ENCODE measurements at places on chromosomes 7 and 10. TPM values are rescaled to one million over a fixed set of nuclear protein-coding genes. Genes with fewer than 3 reads are reported as not detected.

Gene OR2A5
- total RNA-seq = not detected

Gene SFR1
- total RNA-seq = 4.3 TPM

Gene OR2A12
- total RNA-seq = not detected

Gene SLC16A9
- total RNA-seq = not detected

Gene GDF2
- total RNA-seq = not detected

Gene CACNB2
- total RNA-seq = not detected

Gene HOXA13
- 0.35 TPM for total RNA-seq

Gene MYPN
- 4.1 TPM for total RNA-seq

Gene FFAR4
- total RNA-seq = 0.25 TPM

Gene FEZF1
- not detected for total RNA-seq

Gene SLC29A4
- total RNA-seq = 10.3 TPM

Gene TEX36
- total RNA-seq = 1.1 TPM

- no peak overlapping the region for H3K4me3 ChIP-seq
- no peaks in the 10 kb centered on the region for H3K36me3 ChIP-seq
- no peaks in the 10 kb centered on the region for H3K4me1 ChIP-seq
- DNase-seq = no peak
Measured at GRCh38 chr10:114334301-114334700, 70.0 kb downstream of the AFAP1L2 start.

- DNase-seq = no peak
- H3K36me3 ChIP-seq = no peaks in the 10 kb centered on the region
- no peak overlapping the region for H3K4me3 ChIP-seq
- no peaks in the 10 kb centered on the region for H3K4me1 ChIP-seq
- no peak overlapping the region for H3K27ac ChIP-seq
Measured at GRCh38 chr7:5679813-5680473, 101.5 kb downstream of the RNF216 start.

DNA sequence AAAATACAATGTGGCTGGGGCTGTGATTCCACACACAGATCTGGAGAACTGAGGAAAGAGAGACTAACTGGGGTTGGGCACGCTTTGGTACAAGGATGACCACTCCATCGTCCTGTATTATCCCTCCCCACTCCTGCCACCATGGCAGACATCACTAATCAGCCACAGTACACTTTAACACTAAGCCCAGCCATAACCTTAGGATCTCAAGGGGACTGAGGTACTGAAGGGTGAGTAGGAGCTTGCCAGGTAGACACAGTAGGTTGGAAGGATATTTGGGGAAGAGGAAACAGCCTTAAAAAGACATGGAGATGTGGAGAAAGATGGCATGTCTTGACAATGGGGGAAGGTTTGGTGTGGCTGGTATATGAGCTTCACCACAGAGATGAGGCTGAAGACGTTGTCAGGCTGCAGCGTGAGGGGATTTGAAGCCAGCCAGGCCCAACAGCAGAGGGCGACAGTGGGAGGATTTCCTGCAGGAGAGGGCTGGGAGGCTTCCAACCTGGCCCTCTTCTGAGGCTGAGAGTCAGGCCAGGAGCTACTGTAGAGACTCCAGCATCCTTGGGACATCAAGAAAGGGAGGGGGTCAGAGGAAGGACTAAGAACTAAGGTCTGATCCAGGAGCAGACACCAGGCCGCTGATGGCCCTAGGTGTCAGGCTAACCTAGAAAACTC lies 58.6 kb upstream of the COL13A1 start:
- no peaks in the 10 kb centered on the region for H3K4me1 ChIP-seq
- no peak overlapping the region for H3K27ac ChIP-seq
- H3K27me3 ChIP-seq = peaks cover 40% of the 10 kb centered on the region
- H3K36me3 ChIP-seq = no peaks in the 10 kb centered on the region
- DNase-seq = no peak
- no peak overlapping the region for H3K4me3 ChIP-seq

GRCh38 chr7:26556061-26556881 lies 264.6 kb downstream of the SNX10 start:
- no peak for DNase-seq
- H3K4me3 ChIP-seq = no peak overlapping the region
- H3K27me3 ChIP-seq = no peaks in the 10 kb centered on the region

DNA sequence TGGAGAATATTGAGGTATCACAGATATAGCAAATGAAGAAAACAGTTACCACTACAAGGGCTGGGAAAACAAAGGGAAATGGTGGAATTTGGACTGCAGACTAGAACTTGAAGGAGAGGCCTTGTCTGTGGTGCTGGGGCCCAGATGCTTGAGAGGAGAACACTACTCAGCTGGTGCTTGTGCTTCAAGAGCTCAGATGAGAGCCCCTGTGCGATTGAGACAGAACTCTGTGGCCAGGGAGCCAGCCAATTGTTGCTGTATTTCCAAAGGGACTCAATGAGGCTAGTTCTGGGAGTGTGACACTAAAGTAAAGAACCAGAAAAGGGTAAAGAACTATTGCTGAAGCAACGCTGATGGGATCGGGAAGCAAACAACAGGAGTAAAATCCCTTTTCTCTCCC lies 406.5 kb upstream of the SEMA3D start:
- H3K27me3 ChIP-seq = no peaks in the 10 kb centered on the region
- no peak for DNase-seq
- H3K4me3 ChIP-seq = no peak overlapping the region
- no peaks in the 10 kb centered on the region for H3K4me1 ChIP-seq
- H3K36me3 ChIP-seq = no peaks in the 10 kb centered on the region

DNA sequence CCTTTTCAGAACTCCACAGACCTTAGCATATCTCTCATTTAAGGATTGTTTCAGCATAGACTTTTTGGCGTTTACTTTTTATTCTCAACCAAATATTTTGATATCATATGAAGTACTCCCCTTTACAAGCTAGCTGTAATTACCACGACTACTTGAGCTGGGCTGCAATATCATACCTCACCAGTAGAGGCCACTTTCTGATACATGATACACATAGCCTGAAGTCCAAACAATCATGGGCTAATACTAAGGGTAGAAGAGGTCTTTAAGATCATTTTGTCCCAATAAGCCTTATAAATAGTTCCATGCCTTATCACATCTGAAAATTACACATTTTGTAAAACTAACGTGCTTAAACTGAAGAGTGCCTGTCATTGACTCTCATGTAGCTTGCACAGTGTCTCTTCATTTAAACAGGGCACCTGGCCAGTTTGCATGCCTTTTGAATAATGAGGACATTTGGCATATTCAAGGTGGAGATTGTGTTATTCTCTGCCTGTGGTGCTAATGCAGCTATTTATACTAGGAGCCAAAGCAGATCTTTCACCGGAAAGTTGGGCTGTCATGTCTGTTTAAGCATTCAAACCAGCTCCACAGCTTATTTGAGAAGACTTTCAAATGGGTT lies 403.7 kb upstream of the ZMIZ1 start:
- H3K36me3 ChIP-seq = no peaks in the 10 kb centered on the region
- H3K4me1 ChIP-seq = no peaks in the 10 kb centered on the region
- H3K27me3 ChIP-seq = no peaks in the 10 kb centered on the region
- H3K4me3 ChIP-seq = no peak overlapping the region
- DNase-seq = no peak

GRCh38 chr7:1859266-1860035 lies 189.4 kb downstream of the ELFN1 start:
- no peak overlapping the region for H3K27ac ChIP-seq
- no peak for DNase-seq
- H3K4me3 ChIP-seq = no peak overlapping the region
- no peaks in the 10 kb centered on the region for H3K4me1 ChIP-seq
- H3K27me3 ChIP-seq = no peaks in the 10 kb centered on the region
- H3K36me3 ChIP-seq = no peaks in the 10 kb centered on the region

DNA sequence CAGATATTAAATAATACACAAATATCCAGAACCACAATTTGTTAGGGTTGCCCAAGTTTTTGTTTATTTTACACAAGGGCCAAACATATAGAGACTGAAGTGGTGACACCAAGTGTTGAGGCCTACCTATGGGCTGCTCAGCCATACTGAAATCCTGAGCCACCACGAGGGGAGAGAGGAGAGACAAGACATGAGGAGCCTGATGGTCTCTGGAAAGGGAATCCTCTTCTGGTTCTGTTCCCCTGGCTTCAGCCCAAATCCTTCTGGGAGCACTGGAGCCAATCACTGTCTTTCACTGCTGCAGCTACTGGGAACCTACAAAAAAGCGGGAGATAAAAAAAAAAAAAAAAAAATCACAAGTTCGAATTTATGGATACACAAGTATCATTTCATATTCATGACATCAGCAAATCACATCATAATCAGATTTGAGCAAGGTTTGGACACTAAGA lies 1.9 kb downstream of the SKIDA1 start:
- H3K36me3 ChIP-seq = no peaks in the 10 kb centered on the region
- DNase-seq = no peak
- H3K27ac ChIP-seq = no peak overlapping the region
- H3K4me3 ChIP-seq = no peak overlapping the region
- no peaks in the 10 kb centered on the region for H3K27me3 ChIP-seq

GRCh38 chr7:100413889-100414288 lies 14.6 kb downstream of the ZCWPW1 start:
- H3K4me3 ChIP-seq = no peak overlapping the region
- no peaks in the 10 kb centered on the region for H3K27me3 ChIP-seq
- H3K4me1 ChIP-seq = no peaks in the 10 kb centered on the region
- no peak for DNase-seq
- no peaks in the 10 kb centered on the region for H3K36me3 ChIP-seq

DNA sequence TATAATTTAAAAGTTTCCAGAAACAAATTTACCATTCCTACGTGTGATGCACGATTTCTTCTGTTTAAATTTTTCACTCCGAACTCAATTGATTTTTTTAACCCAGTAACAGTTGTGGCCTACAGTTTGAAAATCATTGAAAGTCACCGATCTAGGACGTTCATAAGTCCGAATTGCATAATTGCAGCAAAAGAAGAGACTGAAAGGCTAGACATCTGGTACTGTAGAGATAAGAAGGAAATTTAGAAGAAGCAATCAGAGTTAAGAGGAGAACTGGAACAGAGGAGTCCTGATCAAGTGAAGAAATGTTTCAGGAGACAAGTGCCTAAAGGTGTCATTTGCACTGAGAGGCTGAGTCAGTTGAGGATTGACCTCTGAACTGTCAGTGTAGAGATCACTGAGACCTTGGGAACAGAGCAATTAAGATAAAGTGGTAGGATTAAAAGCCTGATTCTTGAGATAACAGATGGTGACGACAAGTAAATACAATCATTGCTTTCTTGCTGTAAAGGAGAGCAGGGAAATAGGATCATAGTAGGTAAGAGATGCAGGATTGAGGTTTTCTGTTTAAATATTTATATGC lies 73.5 kb downstream of the ZFAND4 start:
- 0 out of 2 replicates have a peak, but pooled peaks cover 4% of the 10 kb centered on the region for H3K4me1 ChIP-seq
- no peak for DNase-seq
- no peaks in the 10 kb centered on the region for H3K27me3 ChIP-seq
- no peak overlapping the region for H3K27ac ChIP-seq

GRCh38 chr10:92914478-92915325 lies 66.4 kb downstream of the EXOC6 start:
- H3K27me3 ChIP-seq = no peaks in the 10 kb centered on the region
- peak; percentile 37 for DNase-seq
- H3K27ac ChIP-seq = no peak overlapping the region
- H3K4me1 ChIP-seq = no peaks in the 10 kb centered on the region
- H3K4me3 ChIP-seq = no peak overlapping the region
- no peaks in the 10 kb centered on the region for H3K36me3 ChIP-seq

DNA sequence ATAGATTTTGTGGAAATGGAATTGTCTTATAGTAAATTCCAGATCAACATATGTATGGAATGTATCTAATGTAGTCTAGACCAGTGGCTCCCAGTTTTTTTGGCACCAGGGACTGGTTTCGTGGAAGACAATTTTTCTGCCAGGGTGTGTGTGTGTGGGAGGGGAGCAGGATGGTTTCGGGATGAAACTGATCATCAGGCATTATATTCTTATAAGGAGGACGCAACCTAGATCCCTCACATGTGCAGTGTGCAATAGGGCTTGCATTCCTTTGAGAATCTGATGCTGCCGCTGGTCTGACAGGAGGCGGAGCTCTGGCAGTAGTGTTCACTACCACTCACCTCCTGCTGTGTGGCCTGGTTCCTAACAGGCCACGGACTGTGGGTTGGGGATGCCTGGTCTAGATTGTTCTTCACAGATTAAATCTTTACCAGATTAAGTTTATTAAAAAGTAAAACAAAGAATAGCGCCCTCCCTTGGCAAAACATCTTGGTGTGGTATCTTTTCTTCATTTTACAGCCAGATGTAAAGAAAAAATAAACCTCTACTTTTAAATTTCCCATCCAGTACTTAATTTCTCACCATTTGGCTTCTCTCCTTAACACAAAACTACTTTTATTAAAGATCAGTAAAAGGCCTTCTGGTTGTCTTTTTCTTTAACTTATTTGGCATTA lies 48.4 kb downstream of the SEPTIN7 start:
- H3K27me3 ChIP-seq = no peaks in the 10 kb centered on the region
- peaks cover 25% of the 10 kb centered on the region for H3K36me3 ChIP-seq
- DNase-seq = no peak

DNA sequence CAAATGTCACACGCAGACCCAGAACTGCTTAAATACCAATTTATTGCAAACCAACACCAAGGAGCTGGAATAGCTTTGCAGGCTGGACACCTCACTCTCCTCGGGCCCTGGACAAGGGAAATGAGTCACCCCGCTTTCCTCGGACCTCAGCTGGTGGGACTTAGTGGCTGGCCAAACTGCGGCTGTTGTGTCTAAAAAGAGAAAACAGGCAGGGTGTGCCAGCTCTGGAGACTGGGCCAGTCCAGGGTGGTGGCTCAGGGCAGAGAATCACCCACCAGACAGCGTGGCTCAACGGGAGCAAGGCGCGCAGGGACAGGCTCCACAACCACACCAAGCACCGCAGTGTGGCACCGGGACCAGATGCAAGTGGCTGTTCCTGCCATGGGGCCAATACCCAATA lies 58.2 kb upstream of the CAMK2B start:
- peak; percentile 48 for DNase-seq
- H3K4me3 ChIP-seq = no peak overlapping the region
- peaks cover 31% of the 10 kb centered on the region for H3K4me1 ChIP-seq
- 0 out of 2 replicates have a peak, but pooled peaks cover 10% of the 10 kb centered on the region for H3K36me3 ChIP-seq
- no peaks in the 10 kb centered on the region for H3K27me3 ChIP-seq

DNA sequence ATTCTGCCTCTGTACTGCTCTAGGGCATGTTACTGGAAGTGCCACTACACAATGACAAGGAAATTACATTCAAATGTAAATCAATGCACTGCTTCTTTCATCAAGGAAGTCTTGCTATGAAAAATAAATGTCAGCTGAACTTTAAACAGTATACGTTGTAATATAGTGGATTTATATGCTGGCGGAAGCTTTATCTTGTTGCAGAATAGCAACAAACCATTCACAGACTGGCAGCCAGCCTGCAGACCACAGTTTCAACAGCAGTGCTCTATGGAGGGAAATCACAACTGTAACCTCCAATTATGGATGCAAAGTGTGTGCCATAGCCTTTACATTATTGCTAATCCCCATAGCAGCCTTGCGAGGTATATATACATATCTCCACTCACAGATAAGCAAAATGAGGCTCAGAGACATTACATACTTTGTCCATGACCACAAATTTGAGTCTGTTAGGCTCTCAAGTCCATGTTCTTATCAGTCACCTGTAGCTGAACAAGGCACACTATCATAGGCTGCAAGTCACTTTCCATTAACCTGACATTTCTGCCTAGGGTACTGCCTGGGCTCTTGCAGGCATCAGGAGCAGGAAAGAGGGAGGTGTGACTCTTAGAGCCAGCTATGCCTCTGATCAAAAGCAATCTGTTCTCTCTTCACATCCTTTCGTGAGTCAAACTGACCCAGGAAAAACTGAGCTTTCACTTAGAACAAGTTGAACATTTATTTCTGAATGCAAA lies 22.6 kb downstream of the COL28A1 start:
- H3K36me3 ChIP-seq = no peaks in the 10 kb centered on the region
- H3K4me3 ChIP-seq = no peak overlapping the region
- DNase-seq = no peak
